Activated T-cell treated with anti-CD3 and anti-CD28 coated beads, Interleukin-2, amount 50 U/mL, for 48 hours (primary cell): ENCODE measurements at places on chromosomes 12 and 14.
A peak's percentile ranks its signal among the peaks of the same experiment; 100 is the strongest.

GRCh38 chr12:54998958-54999510 lies 14.5 kb upstream of the TESPA1 start:
- DNase-seq: no peak

- DNase-seq: peak; percentile 50
Observed at GRCh38 chr12:53995002-53995377, 5.0 kb upstream of the HOXC9 start.

DNA sequence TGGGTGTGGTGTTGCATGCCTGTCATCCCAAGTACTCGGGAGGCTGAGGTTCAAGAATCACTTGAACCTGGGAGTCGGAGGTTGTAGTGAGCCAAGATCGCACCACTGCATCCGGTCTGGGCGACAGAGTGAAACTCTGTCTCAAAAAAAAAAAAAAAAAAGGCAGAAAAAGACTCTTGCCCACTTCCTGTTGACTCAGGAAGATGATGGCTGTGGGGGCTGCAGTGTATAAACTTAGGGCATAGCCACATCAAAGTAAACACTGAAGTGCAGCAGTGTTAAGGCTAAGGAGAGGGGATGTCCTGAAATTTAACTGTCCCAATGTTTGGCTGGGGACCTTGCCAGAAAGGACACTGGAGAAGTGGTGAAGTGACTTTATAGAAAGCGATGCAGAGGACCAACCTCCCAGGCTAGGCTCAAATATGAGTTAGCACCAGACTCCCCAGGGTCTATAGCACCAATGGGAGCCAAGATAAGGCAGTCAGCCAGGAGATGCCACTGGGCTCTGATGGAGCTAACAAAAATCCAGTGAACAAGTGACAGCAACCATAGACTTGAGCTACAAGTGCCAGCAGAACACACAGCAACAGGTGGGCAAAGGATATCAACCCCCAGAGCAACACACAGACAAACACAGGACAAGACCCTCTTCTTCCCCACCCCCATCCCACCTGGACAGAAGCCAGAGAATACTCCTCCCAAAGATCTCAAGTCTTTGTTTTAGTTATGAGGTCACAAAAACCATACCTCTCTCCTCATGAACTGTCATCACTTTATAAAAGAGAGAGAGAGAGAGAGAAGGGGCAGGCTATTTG lies 28.0 kb downstream of the NELL2 start:
- peak; percentile 66 for DNase-seq

- no peak for DNase-seq
Observed at GRCh38 chr14:104582662-104583061, 3.1 kb downstream of the C14orf180 start.

GRCh38 chr12:68910128-68910527 lies 22.8 kb downstream of the CPM start:
- DNase-seq: no peak

DNA sequence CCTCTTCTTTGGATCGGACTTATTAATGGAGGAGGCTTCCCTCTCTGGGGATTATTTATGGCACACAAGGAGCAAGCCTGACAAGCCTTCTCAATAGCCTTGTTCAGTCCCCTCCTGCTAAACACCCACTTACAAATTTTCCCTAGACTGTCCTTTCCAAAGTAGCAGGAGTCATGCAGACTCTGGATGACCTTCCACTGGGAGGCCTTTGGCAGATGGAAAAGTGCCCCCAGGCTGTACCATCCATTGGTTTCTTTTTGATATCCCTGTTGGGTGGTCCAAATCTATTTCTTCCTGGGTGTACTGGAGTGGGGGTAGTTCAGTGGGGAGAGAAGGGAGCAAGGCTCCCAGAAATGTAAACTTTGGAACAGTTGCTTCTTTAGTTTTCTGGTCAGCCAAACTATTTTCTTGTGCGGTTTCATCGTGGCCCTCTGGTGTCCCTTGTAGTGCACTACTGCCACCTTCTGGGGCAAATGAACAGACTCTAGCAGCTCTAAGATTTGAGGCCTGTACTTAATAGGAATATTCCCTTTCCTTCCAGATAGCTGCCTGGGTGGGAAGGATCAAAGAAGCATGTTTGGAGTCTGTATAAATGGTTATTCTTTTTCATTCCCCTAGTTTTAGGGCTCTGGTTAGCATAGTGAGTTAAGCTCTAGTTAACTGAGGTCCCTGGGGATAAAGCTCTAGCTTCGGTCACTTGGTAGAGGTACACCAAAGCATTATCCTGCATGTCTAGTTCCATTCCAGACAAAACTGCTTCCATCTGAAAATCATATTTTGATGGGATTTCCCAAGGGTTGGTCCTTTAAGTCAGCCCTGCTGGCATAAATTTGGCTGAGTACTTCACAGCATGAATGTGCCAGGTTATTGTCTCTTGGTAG lies 409.5 kb downstream of the SLC6A15 start:
- DNase-seq: peak; percentile 19

DNA sequence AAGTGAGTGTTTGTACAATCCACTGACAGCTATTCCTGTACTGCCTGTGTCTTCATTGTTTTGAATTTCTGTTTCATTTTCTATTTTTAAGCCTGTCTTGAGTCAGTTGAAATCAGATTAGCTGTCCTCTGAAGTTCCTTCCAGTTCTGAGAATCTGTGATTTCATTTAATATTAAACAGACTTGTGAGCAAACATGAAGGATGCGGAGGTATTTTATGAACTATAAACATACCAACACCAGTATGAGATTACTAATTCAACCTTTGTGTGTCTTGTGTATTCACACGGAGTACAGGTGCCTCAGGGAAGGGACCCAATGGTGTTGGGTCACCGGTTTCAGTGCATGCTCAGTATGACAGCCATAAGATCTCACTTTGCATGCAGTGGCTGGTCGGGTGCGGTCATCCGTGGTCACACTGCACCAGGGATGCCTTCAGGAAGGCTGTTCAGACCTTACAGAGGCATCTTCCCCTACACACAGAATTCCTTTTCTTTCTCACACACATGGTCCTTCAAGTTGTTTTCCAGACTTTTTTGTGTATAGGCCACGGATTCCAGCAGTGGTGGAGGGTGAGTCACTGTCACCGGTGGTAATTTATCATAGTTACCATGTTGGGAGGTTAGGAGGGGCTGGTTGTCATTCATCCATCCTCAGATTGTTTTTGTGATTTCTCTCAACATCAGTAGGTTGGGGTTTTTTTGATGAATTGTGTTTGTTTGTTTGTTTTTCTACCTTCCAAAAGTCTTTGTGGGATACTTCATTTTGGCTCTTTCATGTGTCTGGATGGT lies 103.0 kb upstream of the SFSWAP start:
- DNase-seq: peak; percentile 50

DNA sequence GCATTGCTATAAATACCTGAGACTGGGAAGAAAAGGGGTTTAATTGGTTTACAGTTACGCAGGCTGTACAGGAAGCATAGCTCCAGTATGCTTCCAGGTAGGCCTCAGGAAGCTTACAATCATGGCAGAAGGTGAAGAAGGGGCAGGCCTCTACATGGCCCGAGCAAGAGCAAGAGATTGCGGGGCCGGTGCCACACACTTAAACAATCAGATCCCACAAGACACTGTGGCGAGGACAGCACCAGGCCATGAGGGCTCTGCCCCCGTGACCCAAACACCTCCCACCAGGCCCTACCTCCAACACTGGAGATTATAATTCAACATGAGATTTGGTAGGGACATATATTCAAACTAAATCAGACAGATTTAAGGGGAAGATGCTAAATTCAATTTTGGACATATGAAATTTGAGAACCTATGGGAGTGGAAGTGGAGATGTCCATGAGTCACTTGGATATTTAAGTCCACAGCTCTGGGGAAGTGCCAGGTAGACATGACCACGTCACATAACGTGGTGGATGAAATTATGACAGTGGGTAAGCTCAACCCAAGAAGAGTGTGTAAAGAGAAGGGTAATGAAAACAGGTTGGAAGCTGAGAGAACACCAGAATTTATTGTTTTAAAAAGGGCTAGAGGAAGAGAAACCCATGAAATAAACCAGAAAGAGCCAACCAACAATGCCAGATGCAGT lies 1.5 kb upstream of the LTA4H start:
- no peak for DNase-seq

DNA sequence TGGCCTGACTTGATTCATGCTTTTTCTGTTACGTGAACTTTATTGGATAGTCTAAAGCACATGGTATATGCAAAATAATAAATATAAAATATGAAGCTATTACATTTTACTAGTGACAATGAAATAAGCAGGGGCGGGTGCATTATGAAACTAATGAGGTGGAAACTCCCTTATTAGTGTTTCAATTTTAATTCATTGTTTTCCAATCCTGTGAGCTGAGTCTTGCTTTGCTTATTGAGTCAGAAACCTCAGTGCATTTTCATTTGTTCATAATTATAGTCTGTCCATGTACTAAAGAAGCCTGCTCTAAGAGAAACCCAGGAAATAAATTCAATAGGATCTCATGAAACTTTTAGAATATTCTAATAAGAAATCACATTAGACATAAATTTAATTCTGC lies 78.5 kb downstream of the CNTN1 start:
- no peak for DNase-seq

DNA sequence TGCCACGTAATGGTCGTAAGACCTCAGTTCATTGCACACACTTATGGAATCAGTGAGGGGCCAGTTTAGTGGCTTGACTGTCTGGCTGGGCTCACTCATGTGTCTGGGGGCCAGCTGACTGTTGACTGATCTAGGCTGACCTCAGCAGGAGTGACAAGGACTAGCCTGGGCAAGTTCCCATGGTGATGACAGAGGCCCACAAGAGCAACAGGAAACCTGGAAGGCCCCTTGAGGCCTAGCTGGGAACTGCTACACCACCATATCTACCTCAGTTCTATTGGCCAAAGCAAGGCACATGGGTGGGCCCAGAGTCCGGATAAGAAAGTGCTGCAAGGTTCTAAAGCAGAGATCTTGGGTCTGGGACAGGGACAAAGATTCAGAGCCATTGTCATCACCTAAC lies 21.3 kb upstream of the RFLNA start:
- DNase-seq: peak; percentile 44

DNA sequence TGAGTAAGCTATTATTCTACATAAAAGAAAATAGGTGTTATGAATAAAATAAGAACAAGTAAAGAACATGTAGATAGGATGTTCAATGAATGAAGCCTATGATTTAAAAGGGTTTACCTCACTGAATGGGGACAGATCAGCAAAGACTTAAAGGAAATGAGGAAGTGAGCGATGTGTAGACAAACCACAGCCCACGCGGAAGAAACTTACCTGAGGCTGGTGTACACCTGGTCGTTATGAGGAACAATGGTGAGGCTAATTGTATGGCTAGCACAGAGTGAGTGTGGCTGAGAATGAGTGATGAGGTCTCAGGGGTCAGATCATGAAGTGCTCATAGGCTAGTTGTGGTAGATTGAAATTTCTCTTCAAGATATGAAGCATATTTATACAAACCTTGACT lies 221.7 kb downstream of the ALG10B start:
- DNase-seq: no peak

- DNase-seq: no peak
Observed at GRCh38 chr14:100561005-100561404, 26.2 kb downstream of the BEGAIN start.

DNA sequence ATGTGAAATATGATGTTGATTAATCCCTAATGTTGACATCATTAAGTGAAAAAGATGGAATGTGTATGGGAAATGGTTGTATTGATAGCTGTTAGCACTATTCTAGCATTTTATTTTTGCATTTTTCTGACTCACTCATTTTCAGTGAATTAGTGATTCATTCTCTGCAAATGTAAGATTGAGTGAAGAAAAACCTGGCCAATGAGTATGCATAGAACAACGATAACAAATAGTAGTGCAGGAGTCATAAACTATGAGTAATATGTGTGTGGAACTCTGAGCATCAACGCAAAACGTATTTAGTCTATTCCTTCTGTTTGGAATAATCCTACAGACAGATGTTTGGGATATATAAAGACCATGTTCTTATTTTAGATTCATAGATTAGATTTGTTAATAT lies 76.3 kb upstream of the RTL1 start:
- no peak for DNase-seq

- DNase-seq: no peak
Observed at GRCh38 chr14:102221026-102221425, 81.3 kb downstream of the WDR20 start.

- DNase-seq: peak; percentile 60
Observed at GRCh38 chr14:65170768-65171507, 68.6 kb upstream of the MAX start.

- no peak for DNase-seq
Observed at GRCh38 chr14:100063314-100063941, 1.8 kb upstream of the EVL start.

DNA sequence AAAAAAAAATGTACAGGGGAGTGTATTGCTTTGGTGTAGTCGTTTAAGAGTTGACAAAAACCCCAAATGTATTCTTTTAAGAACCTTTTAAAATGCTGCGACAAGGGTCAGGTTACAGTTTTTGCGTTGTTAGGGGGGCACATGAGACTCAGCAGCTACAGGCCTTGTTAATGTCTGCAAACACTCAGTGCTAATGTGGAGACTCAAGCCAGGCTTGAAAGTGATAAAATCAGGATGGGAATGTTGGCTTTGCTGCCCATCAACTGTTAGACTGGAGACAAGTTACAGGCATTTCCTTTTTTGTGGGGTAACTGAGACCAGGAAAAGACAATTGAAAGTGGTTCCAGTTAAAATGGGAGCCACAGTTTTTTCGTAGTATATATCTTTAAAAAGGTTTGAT lies 84.8 kb downstream of the PRKCH start:
- peak; percentile 18 for DNase-seq

DNA sequence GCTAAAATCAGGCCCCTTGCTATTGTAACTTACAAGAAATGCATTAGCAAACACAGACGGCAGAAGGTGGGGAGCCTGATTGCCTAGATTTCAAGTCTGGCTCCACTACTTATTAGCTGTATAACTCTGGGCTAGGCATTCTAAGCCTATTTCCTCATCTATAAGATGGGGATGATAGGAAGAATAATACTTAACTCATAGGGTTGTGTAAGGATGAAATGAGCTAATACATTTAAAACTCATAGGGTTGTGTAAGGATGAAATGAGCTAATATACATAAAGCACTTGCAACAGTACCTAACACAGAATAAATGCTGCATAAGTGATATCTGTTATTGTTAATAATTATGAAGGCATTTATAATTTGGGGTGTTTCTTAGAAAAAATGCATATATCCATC lies 60.1 kb upstream of the DIO2 start:
- DNase-seq: no peak

DNA sequence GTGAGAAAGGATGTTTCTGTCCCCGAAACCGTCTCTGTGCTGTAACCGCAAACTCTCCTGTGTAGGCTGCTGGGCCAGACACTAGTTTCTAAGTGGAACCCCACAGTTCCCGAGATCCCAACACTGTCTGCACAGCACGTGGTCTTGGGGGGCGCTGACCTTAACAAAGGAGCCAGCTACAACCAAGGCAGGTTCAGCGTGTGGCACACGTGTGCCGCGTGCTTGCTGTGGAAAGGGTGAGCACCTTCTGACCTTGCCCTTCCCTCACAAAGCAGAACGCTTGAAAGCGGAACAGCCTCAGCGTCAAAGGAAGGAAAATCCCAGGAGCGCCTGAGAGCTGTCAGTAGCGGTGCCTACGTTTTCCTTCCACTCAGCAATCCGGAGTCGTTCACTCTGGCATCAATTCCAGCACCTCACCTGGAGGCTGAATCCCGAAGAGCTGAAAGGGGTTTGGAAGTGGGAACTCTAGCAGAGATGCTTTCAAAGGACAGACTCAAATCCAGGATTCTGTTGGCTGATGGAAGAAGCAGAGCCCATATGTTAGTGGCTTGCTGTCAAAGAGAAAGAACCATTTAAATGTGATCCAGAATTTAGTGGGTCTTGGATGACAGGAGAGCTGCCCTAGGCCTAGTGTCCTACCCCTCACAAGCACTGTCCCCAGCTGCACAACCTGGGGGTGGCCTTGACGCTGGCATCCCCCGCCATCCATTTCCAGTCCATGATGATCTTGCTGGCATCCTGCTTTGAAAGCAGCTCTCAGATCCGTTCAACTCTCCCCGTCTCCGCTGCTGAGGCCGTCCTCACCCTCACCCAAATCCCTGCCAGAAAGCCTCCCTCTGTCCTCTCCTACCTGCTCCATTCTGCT lies 27.1 kb downstream of the CCDC92 start:
- DNase-seq: no peak
